ENCODE measurements at places on chromosomes 1 and 21.

DNA sequence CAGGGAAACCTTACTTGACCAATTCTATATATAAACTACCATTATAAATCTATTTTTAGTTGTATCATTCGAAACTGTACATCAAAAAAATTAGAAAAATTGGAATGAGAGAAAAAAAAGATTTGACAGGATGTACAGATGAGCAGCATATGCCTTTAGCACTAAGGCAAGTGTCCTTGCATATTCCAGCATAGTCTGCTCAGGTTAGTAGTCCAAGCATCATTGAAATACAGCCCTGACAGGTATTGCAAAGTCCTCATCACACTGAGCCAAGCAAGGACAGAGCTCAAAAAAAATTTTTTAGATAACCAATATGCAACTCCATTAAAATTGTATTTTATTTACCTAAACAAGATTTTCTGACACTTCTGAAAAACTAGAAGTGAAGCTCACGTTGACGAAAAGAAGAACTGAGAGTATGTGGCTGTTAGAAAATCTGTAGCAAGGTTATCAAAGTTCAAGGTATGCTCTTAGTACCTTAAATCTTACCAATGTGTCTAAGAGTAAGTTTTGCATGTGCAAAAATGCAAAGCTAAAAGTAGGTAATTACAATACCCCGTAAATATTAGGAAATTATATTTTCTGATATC, 465.6 kb upstream of the ADGRL4 start:
- DNase-seq = no peak

DNA sequence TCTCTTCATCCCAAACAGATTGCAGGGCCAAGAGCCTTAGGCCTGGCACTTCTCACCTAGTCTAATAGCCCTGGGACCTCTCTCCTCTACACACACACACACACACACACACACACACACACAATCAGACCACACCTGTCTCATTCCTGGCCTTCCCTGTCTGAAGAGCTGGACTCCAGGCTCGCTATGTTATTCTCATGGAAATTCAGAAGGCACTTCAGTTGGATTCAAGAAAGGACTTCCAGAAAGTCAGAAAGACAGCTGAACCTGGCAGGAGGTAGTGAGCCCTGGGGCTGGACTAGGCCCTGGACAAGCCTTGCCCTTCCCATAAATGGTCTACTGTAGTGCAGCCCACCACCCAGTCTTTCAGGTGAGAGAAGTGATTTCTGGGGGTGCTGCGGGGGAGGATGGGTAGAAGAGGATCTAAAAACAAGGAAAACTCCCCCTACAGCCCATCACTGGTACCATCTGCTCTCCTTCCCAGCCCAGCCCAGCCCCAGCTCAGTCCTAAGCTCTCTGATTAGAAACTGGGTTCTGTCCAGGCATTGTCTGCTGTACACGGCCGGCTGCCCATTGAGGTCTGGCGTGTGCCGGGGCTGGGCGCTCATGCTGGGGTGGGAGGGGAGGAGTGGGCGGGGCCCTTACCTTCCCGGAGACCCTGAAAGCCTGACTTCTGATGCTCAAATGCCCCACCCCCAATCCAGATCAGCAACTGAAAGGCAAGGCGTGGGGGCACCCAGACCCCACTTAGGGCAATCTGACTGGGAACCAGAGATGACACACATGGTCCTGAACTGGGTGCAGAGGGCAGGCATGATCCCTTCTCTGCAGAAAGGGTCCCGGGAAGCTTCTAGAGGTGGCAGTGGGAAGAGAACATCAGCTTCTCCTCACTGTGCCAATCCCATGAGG, 2.5 kb downstream of the KIF21B start:
- DNase-seq = peak; percentile 49

DNA sequence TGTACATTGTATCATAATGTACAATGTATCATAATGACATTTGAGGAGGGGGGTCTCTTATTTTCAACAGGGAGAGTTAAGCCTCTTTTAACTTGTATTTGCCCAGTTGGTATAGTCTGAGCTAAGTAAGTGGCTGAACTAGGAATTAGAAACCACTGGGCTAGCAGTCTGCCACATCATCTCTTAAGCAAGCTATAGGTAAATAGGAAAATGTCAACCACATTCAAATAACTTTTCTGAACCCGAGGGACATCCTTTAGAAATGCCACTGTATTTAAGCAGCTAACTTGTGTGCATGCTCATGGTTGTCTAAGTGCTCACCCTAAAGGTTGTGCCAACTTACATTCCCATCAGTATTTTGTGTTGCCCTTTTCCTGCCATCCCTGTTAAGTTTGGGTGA, 35.5 kb upstream of the ASB17 start:
- no peak for DNase-seq

DNA sequence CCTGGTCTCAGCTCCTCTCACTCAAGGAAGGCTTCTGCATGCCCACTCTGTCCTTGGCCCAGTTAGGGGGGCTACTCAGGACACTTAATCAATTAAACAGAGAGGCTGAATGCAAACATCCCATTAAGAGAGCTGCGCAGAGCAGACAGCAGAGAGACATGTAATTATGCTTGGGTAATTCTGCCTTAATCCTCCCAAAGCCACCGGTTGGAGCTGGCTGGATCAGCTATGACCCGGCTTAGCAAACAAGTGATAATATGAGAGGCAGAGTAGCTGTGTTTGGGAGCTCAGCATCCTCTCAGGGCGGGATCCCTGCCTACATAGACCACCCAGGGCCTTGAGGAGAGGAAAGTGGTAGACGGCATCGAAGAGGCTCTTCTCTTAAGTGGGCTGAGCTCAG, 183.2 kb downstream of the GRIK3 start:
- no peak for DNase-seq

- no peak for DNase-seq
Observed at GRCh38 chr1:32611859-32612188, 38.5 kb downstream of the ZBTB8OS start.

GRCh38 chr1:68314151-68314780, 81.9 kb upstream of the WLS start:
- DNase-seq = no peak

- DNase-seq = no peak
Observed at GRCh38 chr1:167714098-167714438, 7.7 kb upstream of the MPZL1 start.

- no peak for DNase-seq
Observed at GRCh38 chr1:119374208-119374874, 5.8 kb downstream of the HAO2 start.

GRCh38 chr1:33378976-33379375, 51.9 kb downstream of the PHC2 start:
- no peak for DNase-seq

GRCh38 chr1:76901158-76901767, 34.0 kb downstream of the ST6GALNAC5 start:
- peak; percentile 38 for DNase-seq

- DNase-seq = no peak
Observed at GRCh38 chr1:68798071-68798470, 301.2 kb upstream of the DEPDC1 start.

GRCh38 chr1:233566886-233567285, 47.0 kb upstream of the KCNK1 start:
- DNase-seq = no peak

GRCh38 chr1:40986328-40986783, 6.9 kb downstream of the CTPS1 start:
- DNase-seq = no peak

- DNase-seq = no peak
Observed at GRCh38 chr1:118902299-118902698, 85.8 kb downstream of the TBX15 start.

- DNase-seq = no peak
Observed at GRCh38 chr21:38968887-38969543, 163.3 kb downstream of the ETS2 start.

DNA sequence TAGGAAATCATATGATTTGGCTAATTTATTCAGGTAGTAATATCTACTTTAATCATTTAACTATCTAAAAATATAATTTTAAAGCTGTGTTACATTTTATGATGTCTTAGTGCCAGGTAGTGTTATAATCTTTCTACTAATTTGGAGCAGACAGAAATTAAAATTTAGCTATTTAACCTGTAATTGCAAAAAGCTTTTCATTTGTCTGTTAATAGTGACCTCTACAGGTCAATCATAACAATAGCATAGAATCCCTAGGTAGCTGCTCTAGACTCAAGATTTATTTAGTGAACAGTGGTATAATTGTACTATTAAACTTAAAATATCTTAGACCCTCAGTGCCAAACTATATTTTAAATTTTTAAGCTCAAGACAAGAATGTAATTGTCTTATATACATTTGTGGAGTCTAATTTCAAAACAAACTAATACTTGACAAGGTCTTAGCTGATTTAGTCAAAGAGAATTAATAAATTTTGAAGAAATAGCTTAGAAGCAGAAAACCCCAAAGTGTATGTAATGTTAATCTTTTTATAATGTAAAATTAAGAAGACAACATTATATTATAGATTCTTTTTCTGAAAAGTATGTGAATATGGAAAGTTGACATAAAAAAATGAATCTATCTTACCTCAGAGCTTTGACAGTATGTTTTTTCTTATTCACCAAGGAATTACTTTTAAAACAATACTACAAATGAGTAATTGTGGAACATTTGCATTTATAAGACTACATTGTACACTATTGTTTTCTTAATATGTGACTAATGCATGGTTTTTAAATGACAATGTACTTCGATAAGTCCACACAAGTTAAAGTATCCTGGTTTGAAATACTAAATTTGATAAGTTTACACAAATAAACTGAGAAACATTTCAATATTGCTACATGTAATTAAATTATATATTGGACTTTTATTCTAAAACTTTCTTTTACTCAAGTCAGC, 64.1 kb upstream of the RNPC3 start:
- DNase-seq = no peak

DNA sequence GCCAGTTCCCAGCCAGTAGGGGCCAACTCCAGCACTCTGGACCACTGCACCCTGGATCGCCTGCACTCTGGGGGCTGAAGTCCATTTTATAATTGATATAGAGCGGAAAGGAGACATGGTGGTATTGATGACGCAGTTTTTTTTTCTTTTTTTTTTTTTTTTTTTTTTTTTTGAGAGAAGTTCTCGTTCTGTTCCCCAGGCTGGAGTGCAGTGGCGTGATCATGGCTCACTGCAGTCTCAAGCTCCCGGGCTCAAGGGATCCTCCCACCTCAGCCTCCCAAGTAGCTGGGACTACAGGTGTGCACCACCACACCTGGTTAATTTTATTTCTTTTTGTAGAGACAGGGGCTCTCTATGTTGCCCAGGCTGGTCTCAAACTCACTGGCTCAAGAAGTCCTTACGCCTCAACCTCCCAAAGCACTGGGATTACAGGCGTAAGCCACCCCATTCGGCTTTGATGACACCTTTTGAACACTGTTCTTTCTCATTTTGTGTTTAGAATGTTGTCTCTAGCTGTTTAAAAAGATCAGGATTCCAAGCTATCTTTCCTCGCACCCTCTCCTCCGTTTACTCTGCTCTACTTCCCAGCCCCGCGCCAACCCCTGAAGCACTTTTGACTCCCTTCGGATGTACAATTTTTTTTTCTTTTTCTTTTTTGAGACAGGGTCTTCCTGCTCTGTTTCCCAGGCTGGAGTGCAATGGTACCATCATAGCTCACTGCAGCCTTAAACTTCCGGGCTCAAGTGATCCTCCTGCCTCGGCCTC, 960 bp downstream of the MX2 start:
- DNase-seq = no peak

DNA sequence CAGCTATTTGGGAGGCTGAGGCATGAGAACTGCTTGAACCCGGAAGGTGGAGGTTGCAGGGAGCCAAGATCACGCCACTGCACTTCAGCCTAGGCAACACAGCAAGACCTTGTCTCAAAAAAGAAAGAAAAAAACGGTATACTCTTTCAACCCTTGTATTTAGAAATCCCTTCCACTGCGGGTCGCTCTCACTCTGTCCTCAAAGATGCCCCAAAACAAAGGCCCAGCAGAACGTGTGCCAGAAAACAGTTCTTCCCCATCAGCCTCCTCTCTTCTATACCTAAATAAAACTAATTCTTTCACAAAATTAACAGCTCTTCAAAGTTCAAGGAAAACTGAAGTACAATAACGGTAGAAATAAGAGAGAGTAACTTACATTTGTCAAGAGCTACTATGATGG, 13.2 kb downstream of the SETD4 start:
- DNase-seq = no peak

DNA sequence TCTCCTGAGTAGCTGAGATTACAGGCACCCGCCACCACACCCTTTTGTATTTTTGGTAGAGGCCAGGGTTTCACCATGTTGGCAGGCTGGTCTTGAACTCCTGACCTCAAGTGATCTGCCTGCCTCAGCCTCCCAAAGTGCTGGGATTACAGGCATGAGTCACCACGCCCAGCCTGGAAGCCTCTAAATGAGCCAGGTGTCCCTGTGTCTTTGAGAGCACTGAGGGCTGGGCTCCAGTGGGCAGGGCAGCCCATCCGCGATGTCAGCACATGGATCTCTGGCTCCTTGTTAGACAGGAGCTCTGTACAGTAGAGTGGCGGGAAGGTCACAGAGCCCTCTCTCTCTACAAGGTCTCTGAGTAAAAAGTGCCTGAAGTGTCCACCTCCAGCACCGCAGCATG, 124.3 kb downstream of the PGBD5 start:
- DNase-seq = no peak

- no peak for DNase-seq
Observed at GRCh38 chr21:45747233-45747766, 103.8 kb downstream of the PCBP3 start.

- no peak for DNase-seq
Observed at GRCh38 chr1:186960861-186961260, 132.1 kb downstream of the PLA2G4A start.

- no peak for DNase-seq
Observed at GRCh38 chr1:229086686-229087085, 184.2 kb upstream of the RAB4A start.

DNA sequence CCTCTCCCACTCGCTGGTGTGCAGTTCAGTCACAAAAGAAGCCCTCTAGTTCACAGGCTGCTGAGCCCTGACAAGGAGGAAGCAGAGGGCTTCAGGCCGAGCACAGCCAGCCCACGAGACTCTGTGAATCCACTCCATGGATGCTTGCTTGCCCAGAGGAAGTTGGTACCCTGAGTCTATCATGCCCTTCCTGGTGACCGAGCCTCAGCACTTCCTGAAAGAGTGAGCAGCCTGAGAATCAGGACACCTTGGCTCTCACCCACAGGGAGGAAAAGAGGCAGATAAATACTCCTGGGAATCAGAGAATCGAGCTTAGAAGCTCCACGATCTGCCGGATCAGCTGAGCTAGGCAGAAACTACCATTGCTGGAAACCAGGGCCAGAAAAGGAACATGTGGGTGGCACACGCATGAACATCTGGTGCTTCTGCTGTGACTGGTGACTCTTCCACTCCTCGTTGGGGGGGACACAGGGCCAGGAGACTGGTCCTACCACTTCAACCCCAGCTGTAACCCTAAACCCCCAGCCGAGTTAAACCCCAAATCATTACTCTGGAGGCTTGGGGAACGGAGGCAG, 376.3 kb upstream of the CAMK1G start:
- no peak for DNase-seq

DNA sequence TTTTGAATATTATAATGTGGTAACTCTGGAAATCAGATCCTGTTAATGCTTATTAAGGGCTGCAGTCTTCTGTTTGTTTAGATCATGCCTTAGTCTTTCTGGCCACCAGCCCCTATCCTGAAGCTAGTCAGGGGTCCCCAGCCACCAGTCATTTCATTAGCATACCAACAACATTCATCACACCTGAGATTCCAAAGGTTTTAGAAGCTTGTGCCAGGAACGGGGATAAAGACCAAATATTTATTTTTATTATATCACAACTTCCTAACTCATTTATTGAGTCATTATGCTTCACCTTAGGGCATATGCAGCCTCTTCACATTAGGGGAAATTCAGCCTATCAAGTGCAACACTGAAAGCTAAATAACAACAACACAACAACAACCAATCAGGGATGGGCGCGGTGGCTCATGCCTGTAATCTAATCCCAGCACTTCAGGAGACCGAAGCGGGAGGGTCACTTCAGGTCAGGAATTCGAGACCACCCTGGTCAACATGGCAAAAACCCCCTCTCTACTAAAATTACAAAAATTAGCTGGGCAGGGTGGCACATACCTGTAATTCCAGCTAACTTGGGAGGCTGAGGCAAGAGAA, 2.9 kb upstream of the PSEN2 start:
- no peak for DNase-seq
